ENCODE measurements at places on chromosomes 5 and 9.

GRCh38 chr5:142521706-142522105 is 164.2 kb downstream of the FGF1 start:
- H3K4me3 ChIP-seq, result no peak overlapping the region
- no peak for DNase-seq
- peaks cover 2% of the 10 kb centered on the region for H3K4me1 ChIP-seq

DNA sequence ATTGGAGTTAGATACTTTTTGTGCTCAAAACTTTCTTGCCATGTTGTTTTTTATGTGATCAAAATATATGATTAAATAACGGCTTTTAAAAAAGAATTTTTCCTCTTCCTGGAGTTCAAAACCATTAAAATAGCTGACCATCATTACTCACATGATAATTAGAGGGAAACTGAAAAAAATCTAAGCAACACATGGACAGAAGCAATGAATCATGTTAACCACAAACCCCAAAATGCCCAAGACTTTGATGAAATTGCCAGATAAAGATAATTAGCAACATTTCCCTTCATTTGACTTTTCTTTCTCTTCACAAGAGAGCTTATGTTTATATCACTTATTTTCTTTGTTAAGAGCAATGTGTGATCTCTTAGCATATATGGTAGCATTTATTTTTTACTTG is 1294.2 kb downstream of the EFNA5 start:
- no peak overlapping the region for H3K27ac ChIP-seq
- H3K4me3 ChIP-seq, result no peak overlapping the region
- H3K27me3 ChIP-seq, result no peaks in the 10 kb centered on the region
- peak; percentile 41 for DNase-seq

GRCh38 chr9:6126377-6126776 is 89.2 kb upstream of the IL33 start:
- no peak for DNase-seq
- H3K27me3 ChIP-seq, result no peaks in the 10 kb centered on the region
- H3K4me3 ChIP-seq, result no peak overlapping the region
- H3K36me3 ChIP-seq, result no peaks in the 10 kb centered on the region
- H3K27ac ChIP-seq, result no peak overlapping the region

DNA sequence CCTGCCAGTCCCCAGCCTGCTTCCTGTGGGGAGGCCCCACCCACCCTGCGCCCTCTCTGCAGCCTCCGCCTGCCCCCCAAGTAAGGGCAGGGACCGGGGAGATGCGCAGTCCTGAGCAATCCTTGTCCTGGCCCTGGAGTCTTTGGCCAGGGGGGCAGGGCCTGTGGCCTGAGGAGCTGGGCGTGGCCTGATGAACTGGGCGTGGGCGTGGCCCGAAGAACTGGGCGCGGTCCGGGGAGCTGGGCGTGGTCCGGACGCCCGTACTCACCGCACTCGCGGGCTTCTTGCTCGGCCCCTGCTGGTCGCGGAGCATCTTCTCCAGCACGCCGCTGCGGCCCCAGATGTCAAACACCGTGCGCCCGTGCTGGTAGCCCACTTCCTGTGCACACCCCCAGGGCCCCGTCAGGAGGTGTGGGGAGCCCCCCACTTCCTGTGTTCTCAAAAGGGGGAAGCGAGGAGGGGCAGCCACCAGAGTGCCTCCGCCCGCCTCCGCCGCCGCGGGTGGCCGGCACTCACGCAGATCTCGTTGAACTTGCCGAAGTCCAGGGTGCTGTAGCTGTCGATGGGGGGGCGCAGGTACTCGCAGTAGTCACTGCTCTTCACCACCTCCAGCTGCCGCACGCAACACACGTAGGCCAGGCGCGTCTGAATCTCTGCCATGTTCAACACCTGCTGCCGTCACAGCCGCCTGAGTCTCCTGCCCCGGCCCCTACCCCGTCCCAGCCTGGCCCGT is 2.7 kb upstream of the NSMF start:
- H3K36me3 ChIP-seq, result peaks cover 6% of the 10 kb centered on the region
- H3K27me3 ChIP-seq, result peaks cover 2% of the 10 kb centered on the region
- DNase-seq, result peak; percentile 43

- H3K27me3 ChIP-seq, result no peaks in the 10 kb centered on the region
- no peaks in the 10 kb centered on the region for H3K36me3 ChIP-seq
- no peak overlapping the region for H3K4me3 ChIP-seq
- no peak for DNase-seq
Observed at GRCh38 chr9:129542741-129543140, 78.2 kb downstream of the C9orf50 start.

DNA sequence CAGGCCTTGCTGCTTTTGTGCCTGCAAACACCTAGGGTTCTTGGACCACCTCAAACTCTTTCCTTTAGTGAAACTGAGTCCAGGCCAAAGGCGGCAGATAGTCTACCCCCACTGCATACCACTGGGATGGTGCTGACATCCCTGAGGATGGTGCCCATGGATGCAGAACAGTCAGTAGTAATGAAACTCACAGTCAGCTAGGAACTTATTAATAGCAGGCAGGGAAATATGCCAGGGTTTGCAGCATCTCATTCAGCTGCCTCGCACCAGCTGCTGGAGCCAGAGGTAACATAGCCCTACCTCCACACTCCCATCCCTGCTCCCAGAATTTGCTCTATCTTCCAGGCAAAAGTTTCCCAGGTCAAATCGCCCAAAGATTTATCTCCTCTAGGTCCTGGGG is 189.1 kb downstream of the SREK1 start:
- H3K4me1 ChIP-seq, result no peaks in the 10 kb centered on the region
- DNase-seq, result no peak
- peaks cover 5% of the 10 kb centered on the region for H3K27me3 ChIP-seq
- no peak overlapping the region for H3K27ac ChIP-seq

DNA sequence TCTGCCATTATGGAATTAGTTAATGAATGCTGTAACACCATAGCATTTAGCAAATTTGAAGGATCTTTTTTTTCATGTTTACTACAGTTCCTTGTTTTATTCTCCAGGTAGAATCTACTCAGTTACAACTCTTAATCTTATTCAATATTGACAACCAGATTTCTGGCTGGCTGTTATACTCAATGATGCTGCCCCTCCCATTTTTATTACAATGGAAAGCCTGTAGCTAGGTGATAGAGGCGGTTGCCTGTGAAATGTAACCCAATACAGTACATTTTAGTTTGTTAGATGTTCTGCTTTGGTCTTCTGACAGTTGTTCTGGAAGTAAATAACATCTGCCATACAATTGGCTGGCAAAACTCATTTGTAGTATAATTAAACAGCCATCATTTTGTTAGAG is 294.2 kb downstream of the DMRTA1 start:
- no peaks in the 10 kb centered on the region for H3K27me3 ChIP-seq
- H3K27ac ChIP-seq, result no peak overlapping the region
- no peak for DNase-seq
- no peak overlapping the region for H3K4me3 ChIP-seq
- no peaks in the 10 kb centered on the region for H3K36me3 ChIP-seq

GRCh38 chr5:180047667-180048066 is 23.9 kb downstream of the RNF130 start:
- peak overlapping the region; percentile 51 for H3K4me3 ChIP-seq
- DNase-seq, result no peak
- no peak overlapping the region for H3K27ac ChIP-seq
- H3K27me3 ChIP-seq, result no peaks in the 10 kb centered on the region
- peaks cover 5% of the 10 kb centered on the region for H3K4me1 ChIP-seq

All from mesenchymal stem cell (in vitro differentiated cells and primary cell).